ENCODE measurements at places on chromosomes 5 and 9. TPM values are rescaled to one million over a fixed set of nuclear protein-coding genes. Genes with fewer than 3 reads are reported as not detected.

DNA sequence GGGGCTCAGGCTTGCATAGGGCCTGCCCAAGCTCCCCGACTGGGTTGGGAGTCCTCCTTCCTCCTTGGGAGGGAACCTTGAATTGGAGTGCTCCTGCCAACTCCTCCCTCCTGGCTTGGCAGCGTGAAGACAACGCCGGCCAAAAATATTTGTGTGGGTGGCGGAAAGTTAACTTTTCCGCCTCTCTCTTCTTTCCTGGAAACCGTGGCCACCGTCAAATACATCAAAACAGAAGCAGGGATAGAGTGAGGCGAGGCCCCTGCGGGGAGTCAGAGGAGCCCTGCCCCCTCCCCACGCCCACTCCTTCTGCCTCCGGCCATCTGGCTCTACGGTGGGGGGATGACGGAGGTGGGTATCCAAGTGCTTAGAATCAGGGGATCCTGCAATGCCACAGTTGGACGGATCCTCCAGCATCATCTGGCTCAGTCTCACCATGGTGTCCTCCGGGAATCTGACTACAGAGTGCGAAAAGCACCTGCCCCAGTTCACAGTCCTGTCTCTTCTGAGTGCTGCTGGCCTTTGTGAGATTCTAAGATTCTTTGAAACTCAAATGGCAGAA is 25.2 kb upstream of the SYNPO start:
- peak; percentile 61 for DNase-seq

DNA sequence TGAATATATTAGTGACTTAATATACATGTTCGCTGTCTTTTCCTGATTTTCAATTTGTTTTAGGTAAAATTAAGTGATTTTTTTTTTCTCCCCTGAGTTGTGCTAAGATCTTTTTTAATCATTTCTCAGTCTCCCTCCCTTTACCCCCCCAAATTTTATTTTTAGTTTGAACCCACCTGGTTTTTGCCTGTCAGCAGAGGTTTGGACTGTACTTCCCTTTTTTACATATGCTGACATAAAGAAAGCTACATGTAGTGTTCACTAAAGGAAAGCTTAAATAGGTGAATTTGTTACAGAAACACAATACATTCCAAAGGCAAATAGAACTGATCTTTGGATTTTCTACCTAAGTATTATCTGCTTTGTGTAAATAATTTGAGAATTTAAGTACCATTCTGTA is 82.2 kb downstream of the IPO11 start:
- DNase-seq, result no peak

- DNase-seq, result no peak
These were observed 7.2 kb upstream of the HOMER1 start for GRCh38 chr5:79521156-79521555.

Gene AIF1L
- total RNA-seq, result 16.5 TPM

DNA sequence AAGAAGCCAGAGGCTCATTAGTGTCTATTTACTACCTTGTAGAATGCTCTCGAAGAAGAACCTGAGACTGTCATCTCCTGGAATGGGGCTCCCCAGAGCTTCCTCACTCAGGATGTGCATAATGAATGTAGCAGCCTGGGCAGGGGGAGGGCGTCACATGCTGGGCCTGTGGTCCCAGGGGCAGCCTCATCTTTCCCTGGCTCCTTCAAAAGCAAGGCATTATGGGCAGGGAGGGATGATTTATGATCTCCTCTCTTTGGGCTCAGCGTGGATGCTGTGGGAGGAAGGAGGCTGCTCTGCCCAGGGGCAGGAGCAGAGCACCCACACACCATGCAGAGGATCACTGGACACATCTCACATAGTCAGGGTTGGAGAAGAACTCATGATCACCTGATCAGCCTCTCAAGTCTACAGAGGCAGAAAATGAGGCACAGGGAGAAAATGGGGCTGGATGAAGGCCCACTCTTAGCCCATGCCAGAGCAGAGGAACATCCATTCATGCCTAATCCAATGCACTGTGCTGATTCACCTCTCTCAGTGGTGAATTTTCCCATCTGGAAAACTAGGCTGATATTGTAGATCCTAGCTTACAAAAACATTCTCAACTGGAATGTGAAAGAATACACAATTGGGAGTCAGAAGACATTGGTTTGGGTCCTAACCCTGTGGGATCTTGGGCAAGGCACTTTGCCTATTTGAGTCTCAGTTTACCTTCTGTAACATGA is 173.7 kb downstream of the CARTPT start:
- DNase-seq, result no peak

GRCh38 chr5:80054682-80055081 is 19.5 kb downstream of the THBS4 start:
- DNase-seq, result no peak
